Hematopoietic multipotent progenitor cell treated with erythropoietin and hydrocortisone succinate and interleukin-3 and kit ligand, for 6 days (in vitro differentiated cells): ENCODE measurements at places on chromosomes 7 and 10.

DNA sequence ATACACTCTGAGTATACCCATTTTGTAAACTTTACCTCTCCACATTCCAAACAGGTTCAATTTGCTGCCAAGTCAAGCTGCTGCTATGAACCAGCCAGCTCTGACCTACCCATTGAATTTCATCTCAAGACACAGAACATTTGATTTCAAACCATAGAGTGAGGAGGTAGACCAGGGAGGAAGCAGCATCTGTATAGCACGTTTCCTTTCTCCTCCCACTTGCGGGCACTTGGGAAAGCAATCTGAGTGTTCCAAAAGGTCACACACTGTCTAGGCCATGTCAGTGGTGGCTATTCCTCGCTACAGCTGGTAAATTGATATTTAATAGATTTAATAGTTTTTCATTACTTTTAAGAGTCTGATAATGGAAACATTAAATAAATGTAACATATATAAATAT lies 147.8 kb upstream of the EEPD1 start:
- no peak for DNase-seq

GRCh38 chr10:4708123-4708759 lies 117.8 kb upstream of the AKR1E2 start:
- DNase-seq, result peak; percentile 40

DNA sequence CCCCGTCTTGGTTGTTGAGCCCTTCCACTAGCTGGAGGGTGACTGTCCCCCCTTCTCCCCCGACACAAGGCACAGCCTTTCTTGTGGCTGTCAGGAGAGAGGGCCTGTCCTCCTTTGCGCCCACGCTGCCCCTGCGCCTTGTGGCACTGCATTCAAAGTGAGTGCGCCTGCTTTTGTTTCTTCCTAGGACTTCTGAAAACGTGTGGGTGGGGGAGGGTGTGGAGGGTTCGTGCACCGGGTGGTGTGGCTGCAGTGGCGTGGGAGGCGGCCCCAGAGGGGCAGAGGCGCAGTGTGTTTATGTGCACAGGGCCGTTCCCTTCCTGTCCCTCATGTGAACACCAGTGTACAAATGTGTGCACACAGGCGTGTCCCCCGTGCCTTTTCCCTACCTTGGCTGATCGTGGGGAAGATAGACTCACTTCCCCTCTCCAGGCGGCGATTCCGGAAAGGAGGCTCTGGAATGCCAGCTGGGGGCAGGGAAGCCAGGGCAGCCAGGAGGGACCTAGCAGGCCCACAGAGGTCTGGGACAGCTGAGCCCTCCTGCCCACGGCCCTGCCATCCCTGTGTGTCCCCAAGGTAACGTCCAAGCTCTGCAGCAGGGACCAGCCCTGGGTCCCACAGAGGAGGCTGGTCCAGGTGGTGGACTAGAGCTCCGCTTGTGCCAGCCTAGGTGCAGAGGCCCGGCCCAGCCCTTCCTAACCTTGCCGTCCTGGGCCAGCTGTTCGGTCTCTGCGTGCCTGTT lies 88.8 kb downstream of the LHPP start:
- DNase-seq, result no peak

- DNase-seq, result no peak
Observed at GRCh38 chr10:21503542-21503941, 21.9 kb downstream of the SKIDA1 start.

DNA sequence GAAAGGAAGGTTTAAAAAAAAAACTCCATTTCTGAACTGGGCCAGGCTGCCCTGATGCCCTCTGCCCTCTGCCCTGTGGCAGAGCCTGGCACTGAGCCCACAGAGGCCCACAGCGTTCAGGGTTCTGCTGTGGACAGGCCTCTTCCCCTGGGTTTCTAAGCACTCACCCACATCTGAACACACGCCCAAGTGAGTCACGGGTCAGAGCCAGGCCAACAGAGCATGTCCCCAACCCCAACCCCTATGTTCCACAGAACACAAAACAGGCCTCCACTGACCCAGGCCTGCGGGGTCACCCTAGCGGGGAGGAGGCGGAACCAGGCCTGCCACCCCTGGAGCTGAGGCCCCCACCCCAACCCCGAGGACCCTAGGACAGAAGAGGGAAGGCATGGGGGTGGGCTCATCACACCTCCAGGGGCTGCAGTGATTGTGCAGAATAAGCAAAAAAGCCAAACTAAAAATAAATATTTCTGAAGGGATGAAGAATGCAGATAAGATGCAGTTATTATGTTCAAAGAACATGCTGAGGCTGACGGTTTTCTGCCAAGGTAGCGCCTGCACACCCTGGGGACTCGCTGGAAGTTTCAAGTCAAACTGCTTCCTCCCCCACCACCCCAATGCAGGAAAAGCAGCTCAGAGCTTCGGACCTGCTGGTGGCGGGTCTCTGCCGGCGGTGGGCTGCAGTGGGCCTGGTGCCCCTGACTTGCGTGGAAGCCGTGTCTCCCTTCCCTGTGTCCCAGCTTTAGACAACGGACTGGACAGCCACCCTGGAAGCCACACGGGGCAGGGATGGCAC lies 5.4 kb downstream of the WDR86 start:
- DNase-seq, result no peak

GRCh38 chr7:73865738-73866445 lies 4.9 kb downstream of the TMEM270 start:
- DNase-seq, result peak; percentile 87

GRCh38 chr10:66827353-66827752 lies 98.5 kb upstream of the LRRTM3 start:
- no peak for DNase-seq

- DNase-seq, result no peak
Observed at GRCh38 chr7:111198255-111198654, 107.3 kb downstream of the LRRN3 start.

DNA sequence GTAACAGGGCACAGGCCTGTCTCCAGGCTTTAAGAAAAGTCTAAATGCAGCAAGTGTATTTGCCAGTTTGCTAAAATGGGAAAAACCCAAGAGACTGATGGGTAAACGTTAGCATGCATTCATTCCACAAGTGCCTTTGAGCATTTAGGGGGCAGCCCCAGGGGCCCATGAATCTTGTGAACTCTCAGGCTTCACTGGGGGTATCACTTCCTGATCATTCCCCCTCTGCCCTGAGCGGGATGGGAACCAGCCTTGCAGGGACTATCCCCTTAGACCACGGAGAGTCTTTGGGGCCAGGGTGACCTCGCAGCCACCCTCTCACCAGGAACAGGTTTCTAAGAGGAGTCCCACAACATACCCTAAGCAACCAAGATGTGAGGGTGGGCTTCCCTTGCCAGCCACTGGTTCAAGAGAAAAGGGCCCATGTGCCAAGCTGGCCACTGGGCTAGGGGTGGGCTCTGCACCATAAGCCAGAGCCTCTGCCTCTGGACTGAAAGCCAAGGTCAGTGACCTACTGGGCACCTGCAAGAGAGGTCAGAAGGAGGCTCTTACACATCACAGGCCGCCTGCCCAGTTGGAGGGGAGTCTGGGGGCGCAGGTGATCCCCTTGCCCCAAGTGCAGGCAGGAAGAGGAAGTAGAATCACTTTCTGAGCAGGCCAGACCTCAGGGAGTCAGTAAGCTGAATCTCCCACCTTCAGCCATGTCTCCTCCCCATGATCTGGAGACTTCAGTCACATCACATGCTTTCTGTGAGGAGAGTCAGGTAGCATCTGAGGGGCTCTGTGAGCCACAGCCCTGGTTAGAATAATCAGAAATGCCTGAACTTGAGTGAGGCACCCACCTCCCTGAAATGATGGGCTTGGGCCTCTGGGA lies 75.0 kb downstream of the C10orf105 start:
- no peak for DNase-seq

DNA sequence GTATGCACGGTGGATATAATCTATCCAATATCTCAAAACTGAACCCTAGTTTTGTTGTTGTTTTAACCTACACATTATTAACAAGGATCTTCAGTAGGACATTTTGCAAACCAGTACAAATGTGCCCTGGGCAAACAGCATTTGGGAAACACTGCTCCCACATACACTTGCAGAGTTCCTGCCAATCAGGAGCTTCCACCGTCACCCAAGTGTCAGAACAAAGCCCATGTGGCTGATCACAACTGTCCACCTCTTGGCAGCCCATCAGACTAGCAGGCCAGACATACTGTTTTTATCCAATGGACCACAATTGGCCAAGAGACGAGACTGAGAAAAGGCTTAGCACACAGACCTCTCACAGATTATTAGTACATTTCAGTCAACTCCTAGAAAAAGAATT lies 200.4 kb downstream of the FAM107B start:
- DNase-seq, result no peak

- no peak for DNase-seq
Observed at GRCh38 chr10:9449530-9449929, 1395.0 kb downstream of the GATA3 start.

DNA sequence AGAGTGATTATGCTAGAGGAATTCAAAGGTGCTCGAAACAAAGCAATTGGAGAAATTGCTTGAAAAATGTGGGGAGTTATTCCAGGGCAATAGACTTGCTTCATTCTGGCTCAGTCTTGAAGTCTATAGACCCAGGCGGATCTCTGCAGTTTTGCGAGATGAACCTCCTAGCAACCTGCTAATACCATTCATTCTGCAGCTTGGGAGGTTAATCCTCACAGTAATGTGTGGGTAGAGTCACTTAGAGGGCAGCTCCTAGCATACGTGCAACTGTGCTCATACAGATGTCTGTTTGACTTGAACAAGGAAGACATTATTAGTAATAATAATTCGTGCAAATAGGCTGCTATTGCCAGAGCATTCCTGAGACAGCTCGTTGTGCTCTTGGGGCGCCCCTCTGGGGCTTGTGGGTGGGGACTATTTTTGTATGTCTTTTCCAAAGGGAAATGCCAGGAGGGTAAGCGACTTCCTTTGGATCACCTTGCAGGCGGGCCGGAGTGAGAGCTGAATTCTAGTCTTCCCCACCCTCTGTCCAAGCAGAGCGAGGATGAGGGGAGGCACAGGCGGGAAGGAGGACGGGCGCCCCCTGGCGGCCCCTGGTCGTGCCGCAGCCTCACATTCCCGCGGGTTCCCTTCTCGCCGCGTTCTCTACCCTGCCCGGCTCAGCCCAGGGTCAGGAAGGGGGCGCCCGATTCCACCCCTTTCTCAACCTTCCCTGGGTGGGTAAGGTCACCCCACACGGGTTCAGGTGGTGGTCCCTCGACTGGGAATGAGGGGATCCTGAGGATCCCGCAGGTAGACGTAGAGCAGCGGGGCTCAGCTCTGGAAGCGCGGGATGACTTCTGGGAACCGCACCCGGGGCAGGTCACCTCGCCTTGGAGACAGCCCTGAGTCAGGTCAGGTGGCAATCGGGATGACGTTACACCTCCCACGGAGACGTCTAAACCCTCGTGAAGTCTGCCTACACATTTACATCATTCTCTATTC lies 241.5 kb downstream of the PHTF2 start:
- DNase-seq, result peak; percentile 71

- peak; percentile 71 for DNase-seq
Observed at GRCh38 chr7:94449151-94449725, 54.5 kb downstream of the COL1A2 start.

DNA sequence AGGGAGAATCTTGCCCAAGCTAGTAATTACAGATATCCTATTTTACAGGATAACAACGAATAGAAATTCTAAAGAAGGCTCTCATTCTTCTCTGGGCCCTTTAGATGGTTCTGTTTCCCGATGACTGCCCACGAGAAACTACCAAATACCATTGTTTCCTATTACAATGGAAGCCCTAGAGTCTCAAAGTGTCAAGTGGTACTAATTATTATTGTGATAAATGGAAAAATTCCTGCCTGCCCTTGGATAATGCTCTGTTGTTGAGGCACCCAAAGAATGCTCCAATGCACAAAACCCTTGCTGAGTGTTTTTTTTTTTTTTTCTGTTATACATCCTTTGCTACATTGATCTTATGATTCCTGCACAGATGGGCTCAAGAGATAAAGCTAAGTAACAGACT lies 504.5 kb downstream of the XPNPEP1 start:
- DNase-seq, result no peak

GRCh38 chr10:7094781-7095180 lies 316.1 kb downstream of the SFMBT2 start:
- no peak for DNase-seq
